Esophagus muscularis mucosa (tissue), 4 donors: ENCODE measurements at places on chromosomes 5 and 9. TPM values are rescaled to one million over a fixed set of nuclear protein-coding genes. Genes with fewer than 3 reads are reported as not detected.

- DNase-seq = no peak
Observed at GRCh38 chr5:10354048-10354872, 765 bp downstream of the MARCHF6 start.

Gene PAEP
- not detected for total RNA-seq

DNA sequence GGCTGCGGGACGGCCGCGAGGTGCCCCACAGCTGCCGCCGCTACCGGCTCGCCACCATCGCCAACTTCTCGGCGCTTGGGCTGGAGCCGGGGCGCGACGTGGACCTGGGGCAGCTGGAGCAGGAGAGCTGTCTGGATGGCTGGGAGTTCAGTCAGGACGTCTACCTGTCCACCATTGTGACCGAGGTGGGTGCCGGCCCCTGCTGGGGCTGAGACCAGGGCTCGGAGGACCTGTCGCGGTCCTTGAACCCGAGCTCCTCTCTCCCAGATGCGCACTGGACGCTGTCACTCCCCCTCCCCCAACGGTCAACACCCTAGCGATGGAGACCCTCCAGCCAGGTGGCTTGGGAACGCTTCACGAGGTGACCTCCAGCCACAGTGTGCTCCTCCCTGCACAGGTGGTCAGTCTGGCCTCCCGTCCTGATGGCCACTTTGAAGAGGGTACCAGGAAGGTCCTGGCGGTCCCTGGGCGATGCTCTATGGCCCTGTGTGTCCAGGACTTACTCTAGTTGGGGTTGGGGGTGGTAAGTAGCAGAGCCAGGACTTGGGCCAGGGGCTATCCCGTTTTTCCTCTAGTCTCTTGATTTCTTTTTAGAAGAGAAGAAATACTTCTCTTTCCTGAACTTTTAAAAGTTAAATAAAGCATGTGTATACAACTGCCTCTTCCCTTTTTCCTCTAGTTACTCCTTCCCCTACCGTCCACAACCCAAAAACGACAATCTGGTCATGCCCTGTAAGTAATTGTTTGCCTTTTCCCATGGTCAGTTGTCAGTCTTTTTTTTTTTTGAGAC, 866 bp downstream of the SLC22A5 start:
- no peak for DNase-seq

DNA sequence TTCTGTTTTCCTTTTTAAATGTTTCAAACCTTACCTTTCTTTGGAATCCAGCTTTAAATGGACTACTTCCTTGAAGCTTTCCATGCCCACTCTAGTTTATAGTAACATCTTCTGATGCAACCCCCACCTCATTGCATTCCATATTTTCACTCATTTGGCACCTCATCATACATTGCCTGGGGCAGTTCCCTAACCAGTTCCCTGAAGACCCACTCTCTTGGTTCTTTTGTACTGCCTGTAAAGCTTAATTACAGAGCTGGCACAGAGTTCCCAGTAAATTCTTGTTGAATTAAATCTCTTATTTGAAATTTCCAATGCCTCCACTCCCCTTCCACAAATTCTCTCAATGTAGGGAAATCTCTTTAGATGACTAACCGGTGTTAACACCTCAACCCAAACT, 257.2 kb downstream of the ARRDC3 start:
- DNase-seq = no peak

DNA sequence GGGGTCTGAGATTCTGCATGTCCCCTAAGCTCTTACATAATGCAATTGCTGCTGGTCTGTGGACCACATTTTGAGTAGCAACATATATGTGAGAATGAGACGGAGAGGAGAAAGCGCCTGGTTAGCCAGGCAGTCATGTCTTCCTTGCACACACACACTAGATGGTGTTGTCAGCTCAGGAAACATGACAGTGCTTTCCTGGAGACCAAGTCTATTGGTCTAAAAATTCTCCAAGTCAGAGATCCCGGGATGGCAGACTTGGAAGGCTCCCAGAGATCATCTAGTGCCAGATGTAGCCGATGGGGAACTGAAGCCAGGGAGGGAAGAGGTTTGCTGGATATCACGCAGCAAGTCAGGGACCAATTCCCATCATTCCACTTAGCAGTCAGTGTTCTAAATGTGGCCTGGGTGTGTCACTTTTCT, 53.4 kb downstream of the GALNT12 start:
- peak; percentile 97 for DNase-seq

DNA sequence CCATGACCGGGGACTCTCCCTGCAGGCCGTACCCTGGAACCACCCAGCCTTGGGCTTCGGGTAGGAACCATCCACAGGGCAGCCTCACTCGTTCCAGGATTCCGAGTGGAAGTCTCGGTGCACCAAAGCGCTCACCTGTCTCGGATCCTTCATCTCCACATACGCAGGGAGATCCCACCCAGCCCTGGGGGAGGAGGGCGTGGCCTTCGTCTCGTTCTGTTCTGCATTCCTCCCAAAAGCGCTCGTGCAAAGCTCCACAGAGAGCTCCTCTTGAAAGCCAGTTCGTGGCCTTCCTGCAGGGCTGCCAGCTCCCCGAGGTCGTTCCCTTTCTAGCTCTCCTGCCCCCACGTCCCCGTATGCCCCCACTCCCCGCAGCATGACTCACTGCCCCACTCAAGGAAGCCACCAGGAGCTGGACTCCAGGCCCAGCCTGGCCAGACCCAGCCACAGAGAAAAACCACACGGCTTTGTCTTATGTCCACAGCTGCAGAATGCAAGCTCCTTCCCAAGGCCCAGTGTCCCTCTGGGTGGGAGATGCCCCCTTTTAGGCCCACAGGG, 65.0 kb upstream of the SARDH start:
- no peak for DNase-seq

Gene ARHGEF28
- total RNA-seq = 16.4 TPM

GRCh38 chr5:150503386-150503785, 4.5 kb upstream of the NDST1 start:
- DNase-seq = no peak

GRCh38 chr5:161403996-161404395, 142.5 kb downstream of the GABRB2 start:
- no peak for DNase-seq

- no peak for DNase-seq
Observed at GRCh38 chr9:106771608-106772007, 91.4 kb upstream of the ZNF462 start.

Gene SCAMP1
- 30.8 TPM for total RNA-seq

Gene EXD3
- 14.8 TPM for total RNA-seq

Gene TMEM232
- 3.8 TPM for total RNA-seq

Gene WNK2
- total RNA-seq = 36.1 TPM

- no peak for DNase-seq
Observed at GRCh38 chr5:25009063-25009462, 364.3 kb upstream of the CDH10 start.

Gene PLK2
- total RNA-seq = 33.3 TPM

Gene CDHR2
- 0.92 TPM for total RNA-seq

DNA sequence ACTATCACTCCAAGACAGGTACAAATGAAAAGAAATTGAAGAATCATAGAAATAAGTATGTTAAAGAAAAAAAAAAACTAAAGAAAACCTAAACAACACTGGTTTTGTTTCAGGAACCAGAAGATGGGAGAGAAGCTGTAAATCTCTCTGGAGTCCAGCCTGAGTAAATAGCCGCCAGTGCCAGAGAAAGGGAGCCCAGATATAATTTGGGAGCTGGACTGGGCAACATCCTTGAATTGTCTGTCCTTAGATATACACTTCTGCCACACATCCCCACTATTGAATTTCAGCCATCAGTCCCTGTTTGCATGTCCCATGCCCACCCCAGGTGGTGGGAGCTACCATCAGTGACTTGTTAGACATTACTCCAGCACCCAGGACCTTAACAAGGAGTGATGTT, 979.6 kb downstream of the DTWD2 start:
- DNase-seq = no peak

Gene OR1L6
- not detected for total RNA-seq

DNA sequence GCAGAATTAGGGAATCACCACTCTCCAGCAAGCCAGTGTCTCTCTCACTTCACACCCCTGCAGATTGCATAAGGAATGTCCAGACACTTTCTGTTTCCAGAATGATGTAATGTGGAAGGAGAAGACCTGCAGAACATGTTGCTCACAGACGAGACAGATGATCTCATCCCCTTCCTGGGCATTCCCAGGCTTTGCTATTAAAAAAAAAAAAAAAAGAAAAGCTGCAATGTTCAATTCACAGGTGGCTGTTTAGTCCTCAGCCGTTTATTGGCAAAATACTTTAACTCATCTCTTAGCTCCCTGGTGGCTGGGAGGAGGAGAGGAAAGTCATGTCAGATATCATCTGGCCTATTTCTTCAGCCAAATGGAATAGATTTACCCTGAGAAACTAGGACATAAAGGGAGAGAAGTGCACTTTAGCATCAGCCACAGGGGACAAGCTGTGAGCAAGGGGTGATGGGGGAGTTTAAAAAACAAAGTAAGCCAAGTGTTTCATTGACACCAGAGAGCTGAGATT, 95.9 kb upstream of the TNC start:
- no peak for DNase-seq

GRCh38 chr5:75337366-75338021, 474 bp downstream of the HMGCR start:
- DNase-seq = no peak

DNA sequence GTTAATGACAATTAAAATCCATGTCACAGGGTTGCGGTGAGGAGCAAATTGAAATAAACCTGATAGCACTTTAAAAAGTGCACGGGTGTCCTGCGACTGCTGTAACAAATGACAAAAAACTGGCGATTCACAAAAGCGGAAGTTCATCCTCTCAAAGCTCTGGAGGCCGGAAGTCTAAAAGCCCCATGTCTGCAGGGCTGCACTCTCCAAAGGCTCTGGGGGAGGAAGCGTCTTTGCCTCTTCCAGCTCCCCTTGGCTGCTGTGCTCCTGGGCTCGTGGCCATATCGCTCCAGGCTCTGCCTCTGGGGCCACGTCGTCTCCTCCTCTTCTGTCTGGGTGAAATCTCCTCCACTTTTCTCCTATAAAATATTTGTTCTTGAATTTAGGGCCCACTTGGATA, 273.9 kb upstream of the IRX2 start:
- no peak for DNase-seq

- DNase-seq = no peak
Observed at GRCh38 chr5:136018814-136019783, 9.7 kb upstream of the TGFBI start.

DNA sequence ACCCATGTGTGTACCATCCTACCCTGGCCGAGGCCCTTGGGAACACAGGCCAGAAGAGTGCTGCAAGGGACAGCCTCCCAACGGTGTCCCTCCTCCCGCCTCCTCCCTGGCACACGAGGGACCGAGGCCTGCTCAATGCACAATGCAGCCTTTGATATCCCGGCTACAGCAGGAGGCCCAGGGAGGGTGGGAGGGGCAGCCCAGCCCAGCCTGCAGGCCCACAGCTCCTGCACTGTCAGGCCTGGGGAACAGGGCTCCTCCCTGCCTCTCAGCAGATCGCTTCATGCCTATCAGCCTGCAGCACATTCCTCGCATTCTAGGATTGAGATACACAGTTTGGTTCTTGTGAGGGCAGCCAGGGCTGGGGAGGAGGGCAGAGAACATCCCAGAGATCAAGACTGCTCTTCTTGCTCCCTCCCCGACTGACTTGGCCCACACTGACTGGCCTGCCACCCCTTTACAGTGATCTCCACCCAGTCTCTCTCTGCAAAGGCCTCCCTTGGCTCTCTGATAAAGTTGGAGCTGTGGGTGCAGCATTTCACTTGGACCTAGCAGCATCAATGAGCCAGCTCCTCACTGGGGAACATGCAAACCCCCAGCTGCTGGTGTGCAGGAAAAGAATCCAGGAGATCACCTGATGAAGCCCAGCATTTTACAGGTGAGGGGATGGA, at the start of gene SH3TC2:
SH3TC2 (minus strand) TSS at position 46 of the 671 bp plus-strand sequence; CDS start at position 6, 40 bp downstream.
- DNase-seq = peak; percentile 57

- no peak for DNase-seq
Observed at GRCh38 chr5:119353213-119353612, 2.6 kb upstream of the TNFAIP8 start.

DNA sequence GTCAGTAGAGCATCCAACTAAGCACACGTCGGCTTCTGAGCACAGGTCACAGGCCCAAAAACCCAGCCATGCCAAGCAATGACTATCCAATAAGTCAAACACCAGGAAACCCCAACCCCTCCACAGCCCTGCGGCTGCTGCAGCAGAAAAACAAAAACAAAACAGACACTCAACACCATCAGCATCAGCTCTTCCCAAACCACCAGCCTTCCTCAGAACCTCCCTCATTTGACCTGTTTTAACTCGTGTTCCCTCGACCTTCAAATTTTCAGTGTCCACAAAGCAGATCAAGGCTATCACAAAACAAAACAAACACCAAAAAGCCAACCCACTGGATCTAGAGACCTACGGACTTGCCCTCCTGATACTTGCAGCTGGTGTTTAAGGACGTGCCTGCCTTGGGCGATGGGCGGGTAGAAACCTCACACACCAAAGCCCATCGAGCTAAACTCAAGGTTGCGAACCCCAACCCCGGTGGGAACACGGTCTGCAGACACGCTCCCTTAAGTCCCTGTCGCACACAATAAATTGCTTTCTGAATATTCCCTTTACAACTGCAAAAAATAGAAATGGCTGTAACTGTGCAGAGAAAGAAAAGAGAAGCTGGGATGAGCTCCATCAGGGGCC, 247.1 kb upstream of the ANKRD55 start:
- no peak for DNase-seq

DNA sequence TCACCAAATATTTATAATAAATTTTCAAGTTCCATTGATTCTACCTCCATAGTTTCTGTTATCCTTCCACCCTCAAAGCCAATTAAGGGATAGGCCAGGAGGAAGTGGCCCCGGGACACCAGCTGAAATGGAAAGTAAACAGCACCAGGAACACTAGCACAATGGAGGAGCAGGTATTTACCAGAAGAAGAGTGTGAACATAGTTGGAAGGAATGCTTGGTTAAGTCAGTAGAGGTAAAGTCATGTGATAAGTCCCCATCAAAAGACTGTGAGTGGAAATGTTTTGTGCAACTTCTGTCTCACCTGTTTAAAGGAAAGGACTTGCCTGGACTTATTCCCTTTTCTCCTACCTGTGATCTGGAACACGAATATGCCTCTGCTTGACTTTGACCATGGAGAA, 146.7 kb upstream of the RAI14 start:
- DNase-seq = no peak

DNA sequence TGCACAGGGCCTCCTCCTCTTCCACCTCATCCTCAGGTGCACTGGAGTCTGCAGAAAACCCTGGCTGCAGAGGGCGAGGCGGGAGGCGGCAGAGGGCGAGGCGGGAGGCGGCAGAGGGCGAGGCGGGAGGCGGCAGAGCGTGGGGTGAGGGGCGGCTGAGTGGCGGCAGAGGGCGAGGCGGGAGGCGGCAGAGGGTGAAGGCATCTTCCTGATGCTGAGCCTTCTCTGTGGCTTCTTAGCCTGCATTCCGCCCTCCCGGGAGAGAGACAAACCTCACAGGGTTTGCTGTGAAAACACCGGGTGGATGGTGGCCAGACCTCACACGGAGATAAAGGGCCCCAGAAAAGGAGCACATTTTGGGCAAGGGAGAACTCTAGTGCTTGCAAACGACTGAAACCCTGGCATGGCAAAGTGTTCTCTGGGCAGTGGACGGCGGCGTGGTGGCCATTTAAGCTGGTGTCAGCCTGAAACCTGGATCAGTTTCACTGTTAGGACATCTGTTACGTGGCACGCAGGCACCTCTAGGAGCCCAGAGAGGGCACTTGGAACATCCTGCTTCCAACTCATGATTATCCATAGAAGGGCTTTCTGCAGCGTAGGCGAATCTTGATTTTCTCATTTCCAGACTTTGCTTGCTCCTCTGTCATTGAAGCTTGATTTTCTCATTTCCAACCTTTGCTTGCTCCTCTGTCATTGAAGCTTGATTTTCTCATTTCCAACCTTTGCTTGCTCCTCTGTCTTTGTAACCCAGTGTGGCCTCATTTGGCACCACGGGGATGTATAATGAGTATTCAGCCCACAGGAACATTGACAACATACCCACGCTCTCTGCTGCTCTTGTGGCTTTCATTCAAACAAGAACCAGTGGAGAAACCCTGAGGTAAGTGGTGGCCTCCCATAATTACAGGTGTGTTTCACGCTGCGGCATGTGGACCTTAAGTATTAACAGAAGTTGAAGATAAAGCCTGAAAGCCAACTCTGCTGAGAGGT, 16.3 kb upstream of the PLEKHG4B start:
- DNase-seq = peak; percentile 74
